ENCODE measurements at places on chromosomes 6 and 20. TPM values are rescaled to one million over a fixed set of nuclear protein-coding genes. Genes with fewer than 3 reads are reported as not detected.

Gene HLA-DQB2
- 0.72 TPM for polyA plus RNA-seq

GRCh38 chr6:93721386-93722048 lies 302.2 kb upstream of the EPHA7 start:
- no peak for DNase-seq

DNA sequence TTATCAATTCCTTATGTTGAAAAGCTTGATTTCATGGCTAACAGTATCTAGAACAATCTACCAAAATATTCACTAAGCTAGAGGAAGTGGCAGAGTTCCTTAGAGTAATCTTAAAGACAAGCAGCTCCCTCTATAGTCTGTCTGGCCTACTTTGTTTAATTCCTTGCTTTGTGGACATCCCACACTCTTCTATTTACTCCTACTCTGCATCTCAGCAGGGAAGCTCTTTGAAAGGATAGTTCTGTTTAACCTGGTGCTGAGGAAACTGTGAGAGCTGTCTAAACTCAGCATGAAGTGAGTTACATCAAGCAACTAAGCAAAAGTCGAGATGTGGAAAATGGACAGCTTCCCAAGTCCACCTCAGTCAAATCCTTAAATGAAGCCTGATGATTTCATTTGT lies 4.3 kb downstream of the REV3L start:
- DNase-seq = no peak

DNA sequence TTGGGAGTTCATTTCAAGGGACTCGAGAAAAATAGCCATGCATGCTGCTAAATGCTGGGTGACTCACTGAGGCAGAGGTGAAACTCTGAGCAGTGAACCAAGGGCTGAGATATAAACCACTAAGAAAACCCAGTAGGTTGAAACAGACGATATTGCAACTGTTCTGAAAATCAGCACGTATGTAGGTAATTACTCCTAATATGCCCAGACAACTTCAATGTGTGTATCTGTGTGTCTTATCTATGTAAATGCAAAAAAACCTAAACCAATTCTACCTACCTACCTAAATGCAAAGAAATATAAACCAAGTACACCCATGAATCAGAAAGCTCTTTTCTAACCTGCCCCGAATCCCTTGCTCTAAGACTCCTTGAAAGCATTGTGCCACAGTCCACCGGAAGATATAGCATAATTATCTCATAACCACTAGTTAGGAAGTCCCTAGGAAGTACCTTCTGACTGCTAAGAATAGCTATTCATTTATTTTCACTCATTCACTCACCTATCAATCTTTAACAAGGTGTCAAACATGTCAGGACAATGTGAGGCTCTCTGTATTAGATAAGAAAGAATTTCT lies 458.7 kb upstream of the RUNX2 start:
- no peak for DNase-seq

DNA sequence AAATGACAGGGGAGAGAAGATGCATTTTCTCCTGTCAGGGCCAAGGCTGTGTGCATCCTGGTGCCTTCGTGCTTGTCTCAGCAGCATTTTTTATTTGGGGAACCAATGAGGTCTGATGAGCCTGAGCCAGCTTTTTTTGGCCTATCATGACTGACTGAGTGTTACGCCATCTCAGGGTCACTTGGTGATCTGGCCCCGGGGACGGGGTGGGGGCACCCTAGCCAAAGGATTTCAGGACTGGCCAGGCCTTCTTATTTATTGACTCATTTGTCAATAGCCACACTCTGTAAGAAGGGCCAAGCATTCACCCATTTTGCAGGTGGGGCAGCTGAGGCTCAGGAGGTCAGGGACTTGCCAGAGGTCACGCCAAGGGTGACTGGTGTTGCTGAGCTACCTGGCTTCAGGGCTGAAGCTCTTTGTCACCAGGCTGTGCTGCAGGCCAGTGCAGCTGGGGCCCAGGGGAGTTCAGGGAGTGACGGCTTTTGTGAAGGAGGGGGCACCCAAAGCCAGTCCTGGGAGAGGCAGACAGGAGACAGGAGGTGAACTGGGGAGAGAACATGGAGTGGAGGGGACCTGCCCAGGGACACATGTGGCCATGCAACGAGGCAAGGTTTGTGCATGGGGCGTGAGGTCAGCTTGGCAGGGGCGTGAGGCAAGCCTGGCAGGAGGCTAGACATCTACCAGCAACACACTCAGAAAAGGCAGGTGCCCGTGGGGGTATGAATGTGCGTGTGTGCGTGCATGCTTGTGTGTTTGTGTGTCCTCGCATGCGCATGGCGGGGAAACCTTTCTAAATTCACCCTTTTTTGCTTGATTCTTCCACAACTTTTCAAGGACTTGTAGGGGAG lies 31.1 kb downstream of the VSTM2L start:
- DNase-seq = no peak

- DNase-seq = no peak
These were observed 30.5 kb downstream of the QRSL1 start for GRCh38 chr6:106659859-106660258.

DNA sequence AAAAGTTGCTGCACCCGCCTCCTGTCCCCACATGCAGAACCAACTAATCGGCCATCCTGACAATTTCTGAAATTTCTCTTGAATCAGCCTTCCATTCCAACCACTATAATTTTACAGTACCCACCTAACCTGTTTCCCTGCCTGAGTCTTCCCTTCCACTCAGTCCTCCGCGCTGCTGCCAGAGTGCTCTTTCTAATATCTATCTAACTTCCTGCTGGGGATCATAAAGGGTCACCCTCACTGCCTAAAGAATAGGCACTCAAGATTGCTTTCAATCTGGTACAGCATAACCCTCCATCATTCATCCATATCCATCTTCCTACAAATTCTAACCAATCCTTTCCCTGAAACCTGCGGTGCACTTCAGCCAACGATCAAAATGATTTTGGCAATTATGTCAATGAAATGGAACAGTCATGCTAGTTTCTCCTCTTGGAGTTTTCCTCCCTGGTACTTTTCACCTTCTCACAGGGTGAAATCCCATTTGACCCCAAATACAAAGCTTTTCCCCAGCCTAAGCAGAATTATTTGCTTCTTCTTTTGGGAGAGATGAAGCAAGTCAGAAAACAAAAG lies 117.5 kb upstream of the BEND6 start:
- DNase-seq = no peak

Data from right renal cortex interstitium (tissue), 3 donors.